HCT116 (cell line): ENCODE measurements at places on chromosomes 4 and X. TPM values are rescaled to one million over a fixed set of nuclear protein-coding genes. Genes with fewer than 3 reads are reported as not detected.
A peak's percentile ranks its signal among the peaks of the same experiment; 100 is the strongest.

DNA sequence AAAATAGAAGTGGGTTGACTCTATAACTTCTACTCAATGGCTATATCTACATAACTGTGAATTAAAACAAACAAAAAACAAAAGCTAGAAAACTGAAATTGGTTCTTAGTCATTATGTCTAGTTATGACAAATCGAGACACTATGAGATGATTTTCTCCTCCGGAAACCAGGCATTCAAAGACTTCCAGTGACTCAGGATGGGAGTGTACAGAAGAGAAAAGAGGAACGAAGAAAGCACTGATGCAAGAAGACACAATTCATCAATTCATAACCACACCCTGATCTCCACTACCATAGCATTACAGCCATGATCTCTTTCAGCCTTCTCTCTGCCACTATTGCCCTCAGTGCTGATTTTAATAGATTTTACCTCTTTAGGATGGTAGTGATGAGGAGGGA is 253.6 kb downstream of the CBLL2 start:
- H3K36me3 ChIP-seq = no peaks in the 10 kb centered on the region
- H3K27me3 ChIP-seq = no peaks in the 10 kb centered on the region
- no peak overlapping the region for H3K27ac ChIP-seq
- H3K4me3 ChIP-seq = no peak overlapping the region
- DNase-seq = peak; percentile 51

GRCh38 chr4:26223155-26223554 is 97.7 kb upstream of the RBPJ start:
- H3K36me3 ChIP-seq = no peaks in the 10 kb centered on the region
- no peak overlapping the region for H3K27ac ChIP-seq
- peaks cover 10% of the 10 kb centered on the region for H3K4me1 ChIP-seq
- H3K27me3 ChIP-seq = no peaks in the 10 kb centered on the region

GRCh38 chr4:145348291-145348690 is 133.4 kb upstream of the SMAD1 start:
- no peak for DNase-seq
- no peaks in the 10 kb centered on the region for H3K36me3 ChIP-seq
- H3K4me1 ChIP-seq = no peaks in the 10 kb centered on the region
- no peak overlapping the region for H3K27ac ChIP-seq

DNA sequence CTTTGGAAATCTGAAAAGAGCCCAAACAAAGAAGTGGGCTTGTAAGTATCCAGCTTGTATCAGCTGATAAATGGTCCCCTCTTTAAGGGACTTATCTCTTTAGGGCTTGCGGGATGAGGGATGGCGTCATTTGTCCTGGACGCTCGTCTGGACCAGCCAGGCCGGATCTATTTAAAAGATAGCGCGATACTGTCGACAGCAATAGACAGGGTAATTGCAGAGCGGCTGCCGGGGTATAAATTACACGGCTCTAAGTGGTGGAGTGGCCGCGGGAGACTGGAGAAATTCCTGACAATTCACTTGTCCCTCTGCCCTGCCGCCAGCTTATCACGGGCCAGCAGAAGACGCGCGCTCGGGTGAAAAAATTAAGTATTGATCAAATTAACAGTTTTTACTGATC is 90.7 kb downstream of the FAM53A start:
- no peak for DNase-seq
- H3K27ac ChIP-seq = no peak overlapping the region

DNA sequence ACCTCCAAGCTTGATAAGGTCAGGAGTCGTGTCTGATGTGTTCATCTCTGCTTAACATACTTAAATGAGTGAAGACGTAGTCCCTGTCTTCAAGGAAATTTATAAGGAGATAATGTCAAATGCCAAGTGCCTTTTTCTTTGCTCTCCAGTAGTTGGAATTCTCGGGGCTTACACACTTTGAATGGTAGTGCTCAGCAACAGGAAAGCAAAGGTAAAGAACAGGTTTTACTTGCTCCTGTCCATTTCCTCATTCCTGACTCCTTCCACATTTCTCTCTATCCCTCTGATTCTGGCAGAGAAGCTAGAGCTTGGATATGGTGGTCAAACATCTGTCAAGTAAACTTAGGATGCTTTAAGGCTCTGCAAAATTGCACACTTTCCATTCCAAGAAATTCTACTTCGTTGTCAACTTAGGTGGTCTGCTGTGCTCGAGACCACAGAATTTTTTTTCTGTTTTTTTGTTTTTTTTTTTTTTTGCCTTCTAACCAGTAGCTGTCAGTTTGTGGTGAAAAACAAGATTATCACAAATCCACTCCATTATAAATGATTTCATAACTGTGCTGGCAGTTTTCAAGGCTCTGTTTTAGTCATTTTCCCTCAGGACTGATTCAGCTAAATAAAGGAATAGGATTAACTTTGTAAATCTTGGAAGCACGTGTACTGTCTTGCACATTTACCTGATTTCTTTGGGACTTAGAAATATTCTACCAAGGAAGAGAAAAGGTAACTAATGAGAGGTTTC is 180.8 kb upstream of the ANXA3 start:
- peaks cover 8% of the 10 kb centered on the region; the same call in 1 of the 2 replicates for H3K4me1 ChIP-seq
- no peak overlapping the region for H3K27ac ChIP-seq
- no peaks in the 10 kb centered on the region for H3K27me3 ChIP-seq
- H3K4me3 ChIP-seq = no peak overlapping the region

DNA sequence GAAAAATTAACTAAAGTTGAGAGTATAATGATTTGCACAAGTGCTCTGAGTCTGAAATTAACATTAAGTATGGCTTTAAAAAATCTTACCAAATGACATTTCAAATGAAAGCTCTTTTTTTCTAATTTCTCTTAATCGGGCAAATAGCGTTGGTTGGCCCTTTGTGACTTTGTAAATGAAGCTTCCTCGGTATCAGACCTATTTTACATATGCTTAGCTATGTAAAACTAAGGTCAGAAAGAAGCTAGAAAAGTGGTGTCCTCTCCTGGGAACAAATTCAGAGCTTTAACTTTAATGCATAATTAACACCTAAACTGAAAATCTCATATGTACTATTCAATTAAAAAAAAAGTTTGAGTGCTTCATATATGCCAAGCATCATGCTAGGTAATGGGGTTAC is 62.7 kb downstream of the N4BP2 start:
- no peak overlapping the region for H3K4me3 ChIP-seq
- DNase-seq = no peak
- no peaks in the 10 kb centered on the region for H3K36me3 ChIP-seq
- no peak overlapping the region for H3K27ac ChIP-seq

DNA sequence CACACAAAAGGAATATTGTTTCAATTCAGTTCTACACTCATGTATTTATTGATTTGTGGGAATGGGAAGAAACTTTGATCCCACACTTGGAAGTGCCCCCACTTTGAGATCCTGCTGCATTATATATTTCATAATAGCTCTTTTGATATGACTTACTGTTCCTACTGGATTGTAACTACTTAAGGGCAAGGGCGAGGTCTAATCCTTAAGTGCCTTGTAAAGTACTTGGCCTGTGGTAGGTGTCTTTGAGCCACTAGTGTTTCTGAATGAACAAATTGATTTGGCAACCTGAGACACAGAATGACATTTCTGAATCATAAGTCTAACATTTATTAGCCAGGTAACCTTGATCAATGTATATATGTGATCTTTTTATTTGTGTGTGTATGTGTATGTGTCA is 767.2 kb downstream of the RAB28 start:
- no peaks in the 10 kb centered on the region for H3K27me3 ChIP-seq

DNA sequence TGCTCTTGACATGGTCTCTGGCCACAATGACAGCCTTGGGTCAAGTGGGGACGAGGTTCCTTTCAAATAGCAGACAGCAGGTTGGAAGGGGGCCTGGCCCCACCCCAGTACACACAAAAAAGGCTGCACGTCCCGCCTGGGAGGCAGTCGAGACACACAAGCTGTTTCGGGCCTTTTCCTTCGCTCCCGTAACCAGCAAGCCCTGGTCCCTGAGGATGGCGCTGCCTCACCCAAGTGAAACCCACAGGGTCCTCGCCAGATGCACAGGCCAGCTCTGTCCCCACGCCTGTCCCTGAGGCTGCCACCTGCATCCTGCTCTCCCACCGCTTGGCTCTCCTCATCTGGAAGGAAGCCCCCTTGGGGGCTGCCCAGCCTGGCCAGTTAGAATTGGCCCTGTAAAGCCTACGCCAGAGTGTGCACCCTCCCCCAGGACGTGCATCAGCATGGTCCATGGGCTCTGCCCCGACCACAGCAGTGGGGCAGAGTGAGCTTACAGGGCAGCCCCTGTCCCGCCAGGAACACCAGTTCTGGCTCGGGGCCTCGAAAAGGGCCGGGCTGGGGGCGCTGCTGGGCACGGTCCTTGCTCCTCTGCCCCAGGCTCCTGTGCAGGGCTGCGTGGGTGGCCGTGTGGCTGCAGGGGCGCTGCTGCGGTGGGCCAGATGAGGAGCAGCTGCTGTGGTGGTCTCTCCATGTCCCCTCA is 2.0 kb downstream of the CPLX1 start:
- H3K4me3 ChIP-seq = no peak overlapping the region
- DNase-seq = no peak
- H3K4me1 ChIP-seq = no peaks in the 10 kb centered on the region
- no peak overlapping the region for H3K27ac ChIP-seq

DNA sequence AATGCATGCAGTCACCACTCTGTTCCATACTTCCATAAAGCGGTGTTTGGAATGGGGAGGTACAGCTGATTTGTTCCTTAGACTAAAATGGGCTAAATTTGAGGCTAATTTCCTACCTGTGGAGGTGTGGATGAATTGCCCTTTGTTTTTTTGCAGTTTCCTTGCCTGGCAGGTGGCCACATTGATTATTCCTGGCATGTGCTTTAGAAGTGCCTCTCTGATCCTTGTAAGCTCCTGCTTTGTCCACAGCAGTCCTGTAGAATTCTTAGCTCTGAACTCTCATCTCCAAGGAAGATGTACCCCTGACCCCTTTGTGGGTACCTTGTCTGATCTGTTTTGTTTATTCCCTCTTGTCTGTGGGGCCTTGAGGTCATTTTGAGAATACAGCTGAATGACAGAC is 136.8 kb downstream of the ADGRL3 start:
- H3K27ac ChIP-seq = no peak overlapping the region
- no peaks in the 10 kb centered on the region for H3K36me3 ChIP-seq
- no peak overlapping the region for H3K4me3 ChIP-seq
- no peak for DNase-seq
- no peaks in the 10 kb centered on the region for H3K27me3 ChIP-seq

Gene KLKB1
- 0.10 TPM for total RNA-seq

Gene FGF2
- 3.8 TPM for total RNA-seq
